ENCODE measurements at places on chromosomes 3 and 15.

GRCh38 chr3:185460719-185461350 lies 38.0 kb downstream of the TMEM41A start:
- DNase-seq, result no peak

DNA sequence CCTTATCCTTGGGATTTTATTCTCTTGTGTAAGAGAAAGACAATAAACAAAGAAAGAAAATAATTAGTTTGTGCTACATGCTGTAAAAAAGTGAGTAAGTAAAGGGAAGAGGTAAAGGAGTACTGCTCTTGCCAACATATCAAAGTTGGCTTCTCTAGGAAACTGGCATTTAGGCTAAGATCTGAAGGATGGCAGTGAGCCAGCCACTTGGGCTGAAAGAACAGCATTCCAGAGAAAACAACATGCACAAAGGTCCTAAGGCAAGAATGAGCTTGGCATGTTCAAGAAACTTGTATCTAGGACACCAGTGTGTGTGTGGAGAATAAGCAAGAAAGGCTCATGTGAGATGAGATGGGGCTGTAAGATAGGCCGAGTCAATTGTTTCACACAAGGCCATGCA lies 245.5 kb upstream of the MANF start:
- no peak for DNase-seq

DNA sequence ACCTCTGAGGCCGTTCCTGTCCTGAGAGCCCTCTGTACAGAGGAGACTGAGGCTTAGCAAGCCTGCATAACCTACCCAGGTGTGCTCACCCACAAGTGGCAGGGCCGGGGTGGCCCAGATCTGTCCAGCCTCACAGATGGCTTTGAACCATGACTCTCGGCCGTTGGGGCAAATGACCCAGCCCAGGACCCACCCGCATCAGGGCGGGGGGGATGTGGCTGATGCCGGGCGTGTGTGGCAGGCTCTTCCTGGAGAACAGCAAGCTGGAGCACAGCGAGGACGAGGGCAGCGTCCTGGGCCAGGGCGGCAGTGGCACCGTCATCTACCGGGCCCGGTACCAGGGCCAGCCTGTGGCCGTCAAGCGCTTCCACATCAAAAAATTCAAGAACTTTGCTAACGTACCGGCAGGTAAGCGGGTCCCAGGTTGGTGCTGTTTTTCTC lies 133.5 kb downstream of the LRRK1 start:
- DNase-seq, result no peak

DNA sequence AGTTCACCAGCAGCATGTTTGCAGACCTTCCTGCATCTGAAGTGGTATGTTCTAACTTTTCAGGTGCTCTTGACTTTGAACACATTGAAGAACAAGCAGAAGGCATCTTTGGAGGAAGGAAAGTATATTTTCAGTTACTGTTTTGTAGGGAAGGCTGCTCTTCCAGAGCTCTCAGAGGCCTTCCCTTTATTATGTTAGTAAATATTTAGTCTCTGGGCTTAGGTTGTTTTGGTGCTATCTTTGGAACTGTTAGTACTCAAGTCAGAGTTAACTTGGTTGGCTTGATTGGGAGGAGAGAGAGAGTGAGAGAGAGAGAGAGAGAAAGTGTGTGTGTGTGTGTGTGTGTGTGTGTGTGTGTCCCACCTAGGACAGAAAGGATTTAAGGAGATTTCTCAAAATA lies 188.2 kb downstream of the ITPR1 start:
- DNase-seq, result no peak

All from effector memory CD8-positive, alpha-beta T cell (primary cell).